ENCODE measurements at places on chromosomes 11 and 22.

DNA sequence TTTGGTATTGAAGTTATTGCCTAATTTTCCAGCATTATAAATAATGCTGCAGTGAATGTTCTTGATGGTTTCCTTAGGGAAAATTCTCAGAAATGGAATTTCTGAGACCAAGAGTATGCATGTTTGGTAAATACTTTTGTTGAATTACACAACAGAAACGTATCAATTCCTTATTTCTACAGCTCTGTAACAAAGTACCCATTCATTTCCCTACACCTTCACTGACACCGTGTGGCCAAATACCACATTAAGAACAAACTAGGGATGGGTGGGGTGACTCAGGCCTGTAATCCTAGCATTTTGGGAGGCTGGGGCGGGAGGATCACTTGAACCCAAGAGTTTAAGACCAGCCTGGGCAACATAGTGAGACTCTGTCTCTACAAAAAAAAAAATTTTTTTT is 21.8 kb downstream of the MCAM start:
- DNase-seq = no peak

DNA sequence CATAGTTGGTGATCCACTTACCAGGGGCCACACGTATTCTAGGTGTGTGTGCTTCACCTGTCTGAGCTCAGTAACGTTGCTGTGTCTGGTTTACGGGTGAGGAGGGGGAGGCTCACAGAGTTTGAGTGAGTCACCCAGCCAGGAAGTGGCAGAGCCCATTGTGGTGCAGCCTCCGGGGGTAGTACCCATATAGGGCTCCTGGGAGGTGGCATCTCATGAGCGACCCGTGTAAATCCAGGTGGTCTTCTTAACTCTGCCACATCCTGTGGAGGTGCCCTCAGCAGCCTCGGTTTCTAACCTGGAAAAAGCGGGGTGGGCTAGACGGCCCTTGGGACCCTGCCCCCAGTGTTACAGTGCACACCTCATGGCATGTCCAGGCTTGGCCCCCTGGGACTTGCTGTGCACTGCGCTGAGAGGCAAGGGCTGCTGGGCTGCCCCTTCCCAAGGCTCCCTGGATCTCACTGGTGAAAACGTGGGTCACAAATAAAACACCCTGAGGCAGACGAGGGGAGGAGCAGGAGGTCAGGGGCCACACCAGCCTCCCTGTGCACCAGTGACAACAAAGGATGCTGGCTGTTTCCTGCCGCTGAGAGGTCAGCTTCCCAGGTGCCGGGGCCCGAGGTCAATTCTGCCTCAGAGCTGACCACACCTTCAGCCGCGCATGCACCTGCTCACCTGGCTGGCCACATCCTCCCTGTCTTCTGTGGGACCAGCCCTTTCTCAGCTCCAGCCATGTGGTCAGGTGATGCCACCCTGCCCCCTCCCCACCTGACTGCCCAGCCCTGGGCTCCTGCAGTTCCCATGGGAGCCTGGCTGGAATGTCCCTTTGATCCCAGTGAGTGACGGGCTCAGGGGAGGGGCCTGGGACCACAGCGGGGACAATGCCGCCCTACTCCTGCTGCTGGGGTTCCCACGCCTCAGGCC is 305.1 kb downstream of the CTTN start:
- DNase-seq = no peak

- DNase-seq = no peak
Measured at GRCh38 chr11:96199563-96200025, 143.4 kb downstream of the MAML2 start.

GRCh38 chr22:30305519-30305905 is 16.2 kb upstream of the CASTOR1 start:
- DNase-seq = peak; percentile 71
